ENCODE measurements at places on chromosomes 16 and 17.

DNA sequence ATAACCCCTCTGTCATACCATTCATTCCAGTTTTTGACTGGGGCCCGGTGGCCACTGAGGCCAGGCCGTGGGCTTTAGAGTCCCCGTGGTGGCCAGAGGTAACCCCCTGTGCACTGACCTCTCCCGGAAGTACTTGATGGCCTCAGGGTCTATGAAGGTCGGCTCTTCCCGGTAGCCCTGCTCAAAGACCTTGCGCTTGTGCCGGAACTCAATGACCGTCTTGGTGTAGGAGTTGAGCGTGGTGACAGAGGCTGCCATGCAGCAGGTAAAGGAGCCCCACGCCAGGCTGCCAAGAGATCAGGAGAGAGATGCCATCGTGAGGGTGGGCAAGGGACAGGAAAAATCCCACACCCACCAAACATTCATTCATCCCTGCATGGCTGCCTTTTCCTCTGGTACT lies 234.8 kb downstream of the GSG1L start:
- no peak for DNase-seq

- no peak for DNase-seq
Measured at GRCh38 chr16:56910654-56911539, 21.0 kb upstream of the HERPUD1 start.

GRCh38 chr17:57109393-57110151 lies 24.5 kb downstream of the AKAP1 start:
- no peak for DNase-seq

- DNase-seq, result no peak
Measured at GRCh38 chr17:31456814-31457213, 65.3 kb downstream of the RAB11FIP4 start.

- peak; percentile 65 for DNase-seq
Measured at GRCh38 chr17:42288803-42289610, 709 bp downstream of the STAT5A start.

DNA sequence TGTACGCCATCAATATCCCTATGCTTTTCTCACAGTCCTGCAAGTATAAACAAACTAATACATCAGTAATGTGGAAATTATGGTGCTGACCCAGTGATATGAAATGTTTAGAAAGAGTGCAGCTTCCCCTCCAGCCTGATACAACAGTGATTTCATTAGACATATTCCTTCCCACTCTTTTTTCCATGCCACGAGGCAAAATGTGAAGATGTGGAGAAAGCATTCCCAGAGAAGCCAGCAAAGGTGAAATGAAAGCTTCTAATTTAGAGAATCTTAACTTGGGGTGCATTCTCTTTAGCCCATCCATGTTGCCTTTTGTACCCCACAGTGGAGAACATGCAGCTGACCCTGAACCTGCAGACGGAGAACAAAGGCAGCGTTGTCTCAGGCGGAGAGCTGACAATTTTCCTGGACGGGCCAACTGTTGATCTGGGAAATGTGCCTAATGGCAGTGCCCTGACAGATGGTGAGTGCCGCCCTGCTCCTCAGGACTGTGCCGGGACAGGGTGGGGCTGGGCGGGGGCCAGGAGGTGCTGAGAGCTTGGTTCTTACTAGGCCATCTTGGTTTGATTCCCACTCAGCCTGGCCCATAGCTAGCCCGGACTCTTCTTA lies 77.8 kb downstream of the WWP2 start:
- no peak for DNase-seq

DNA sequence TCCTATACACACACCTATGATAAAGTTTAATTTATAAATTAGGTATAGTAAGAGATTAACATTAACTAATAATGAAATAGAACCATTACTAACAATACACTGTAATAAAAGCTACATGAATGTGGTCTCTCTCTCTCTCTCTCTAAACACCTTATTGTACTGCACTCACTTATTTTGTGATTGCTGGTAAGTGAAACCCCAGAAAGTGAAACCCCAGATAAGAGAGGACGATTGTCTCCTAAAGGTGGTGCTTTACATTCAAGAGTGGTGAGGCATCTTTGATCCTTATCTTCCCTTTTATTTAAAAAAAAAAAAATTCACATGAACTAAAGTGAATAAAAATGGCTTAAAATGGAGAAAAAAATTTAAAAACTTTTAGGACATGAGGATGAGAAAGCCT lies 80.1 kb upstream of the TRAP1 start:
- no peak for DNase-seq

- peak; percentile 63 for DNase-seq
Measured at GRCh38 chr16:90019543-90020259, 445 bp upstream of the DBNDD1 start.

GRCh38 chr17:28773736-28774135 lies 29.9 kb downstream of the TRAF4 start:
- no peak for DNase-seq

DNA sequence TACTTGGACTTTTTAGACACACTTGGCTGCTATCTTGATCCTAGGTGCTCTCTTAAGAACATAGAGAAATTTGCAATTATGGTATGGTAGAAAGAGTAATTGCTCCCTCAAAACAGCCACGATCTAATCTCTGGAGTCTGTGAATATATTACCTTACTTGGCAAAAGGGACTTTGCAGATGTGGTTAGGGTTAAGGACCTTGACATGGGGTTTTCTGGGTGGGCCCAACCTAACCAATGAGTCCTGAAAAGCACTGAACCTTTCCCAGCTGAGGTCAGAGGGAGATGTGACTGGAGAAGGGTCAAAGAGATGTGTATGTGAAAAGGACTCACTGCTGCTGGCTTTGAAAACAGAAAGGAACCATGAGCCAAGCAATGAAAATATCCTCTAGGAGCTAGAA lies 26.7 kb upstream of the MED13 start:
- no peak for DNase-seq

DNA sequence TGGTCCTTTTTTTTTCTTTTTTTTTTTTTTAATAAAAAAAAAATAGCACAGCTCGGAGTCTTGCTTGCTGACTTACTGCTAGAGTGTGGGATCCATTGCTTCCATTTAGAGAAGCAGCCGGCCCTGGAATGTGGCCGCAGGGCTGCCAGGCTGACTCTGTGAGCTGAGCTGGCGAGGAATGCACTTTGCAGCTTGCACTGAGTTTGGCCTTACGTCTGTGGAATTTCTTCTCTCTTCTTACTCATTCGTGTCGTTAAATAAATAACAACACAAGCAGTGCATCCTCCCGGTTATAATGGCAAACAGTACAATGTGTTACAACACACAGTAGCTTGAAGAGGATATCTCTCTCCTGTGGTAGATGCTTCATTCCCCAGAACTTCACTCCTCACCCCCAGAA lies 69.2 kb downstream of the PRKCB start:
- no peak for DNase-seq

DNA sequence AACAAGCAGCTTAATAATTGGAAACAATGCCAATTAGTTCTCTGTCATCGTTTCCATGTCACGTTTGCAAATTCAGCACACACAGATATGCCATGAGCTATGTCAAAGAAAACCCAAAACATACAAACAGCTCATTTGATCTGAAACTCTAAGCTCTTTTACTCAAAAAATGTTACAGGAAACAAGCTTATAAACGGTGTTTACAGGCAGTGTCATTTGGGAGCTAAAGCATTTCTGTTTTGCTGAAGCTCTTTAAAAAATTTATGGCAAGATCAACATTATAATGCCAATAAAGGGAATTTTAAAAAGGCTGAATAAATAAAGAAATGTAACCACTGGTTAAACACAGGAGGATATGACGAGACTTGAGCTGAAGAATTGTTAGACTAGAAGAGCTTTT lies 94.0 kb upstream of the HS3ST2 start:
- DNase-seq, result no peak

DNA sequence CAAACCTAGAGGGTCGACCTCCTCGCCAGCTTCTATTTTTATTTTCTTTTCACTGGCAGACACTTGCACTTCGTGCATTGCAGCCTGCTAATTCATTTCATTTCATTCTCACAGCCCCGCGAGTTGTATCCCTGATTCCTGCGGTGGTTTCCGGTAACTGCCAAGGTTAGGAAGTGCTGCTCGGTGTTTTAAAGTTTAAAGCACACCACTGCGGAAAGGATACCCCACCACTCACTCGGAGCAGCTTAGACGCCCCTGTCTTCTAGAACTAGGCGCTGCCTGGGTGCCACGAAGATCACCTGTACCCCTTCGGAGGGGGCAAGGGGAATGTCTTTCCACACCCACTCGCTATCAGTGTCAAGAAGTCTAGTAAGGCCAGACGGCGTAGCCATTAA lies 509 bp downstream of the CNEP1R1 start:
- peak; percentile 53 for DNase-seq

- DNase-seq, result peak; percentile 94
Measured at GRCh38 chr17:20009302-20010098, at the start of gene SPECC1. Gene SPECC1, plus strand, starts transcription at chr17:20009359. Its CDS starts 87,293 bp downstream, at chr17:20096652.

DNA sequence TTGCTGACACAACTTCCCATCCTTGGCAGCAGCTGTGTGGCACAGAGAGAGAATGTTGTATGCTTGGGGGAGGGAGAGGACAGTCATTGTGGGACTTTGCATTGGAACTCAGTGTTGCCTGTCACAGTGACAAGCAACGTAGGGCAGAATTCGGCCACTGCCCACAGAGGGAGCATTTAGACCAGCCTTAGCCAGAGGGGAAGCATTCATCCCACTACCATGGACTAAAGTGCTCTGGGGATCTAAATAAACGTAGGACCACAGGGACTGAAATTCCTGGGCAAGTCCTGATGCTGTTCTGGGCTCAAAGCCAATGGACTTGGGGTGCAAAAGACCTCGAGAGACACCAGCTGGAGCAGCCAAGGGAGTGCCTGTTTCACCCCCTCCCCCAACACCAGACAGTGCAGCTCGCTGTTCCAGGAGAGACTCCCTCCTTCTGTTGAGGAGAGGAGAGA lies 44.9 kb downstream of the ABCA8 start:
- DNase-seq, result no peak

DNA sequence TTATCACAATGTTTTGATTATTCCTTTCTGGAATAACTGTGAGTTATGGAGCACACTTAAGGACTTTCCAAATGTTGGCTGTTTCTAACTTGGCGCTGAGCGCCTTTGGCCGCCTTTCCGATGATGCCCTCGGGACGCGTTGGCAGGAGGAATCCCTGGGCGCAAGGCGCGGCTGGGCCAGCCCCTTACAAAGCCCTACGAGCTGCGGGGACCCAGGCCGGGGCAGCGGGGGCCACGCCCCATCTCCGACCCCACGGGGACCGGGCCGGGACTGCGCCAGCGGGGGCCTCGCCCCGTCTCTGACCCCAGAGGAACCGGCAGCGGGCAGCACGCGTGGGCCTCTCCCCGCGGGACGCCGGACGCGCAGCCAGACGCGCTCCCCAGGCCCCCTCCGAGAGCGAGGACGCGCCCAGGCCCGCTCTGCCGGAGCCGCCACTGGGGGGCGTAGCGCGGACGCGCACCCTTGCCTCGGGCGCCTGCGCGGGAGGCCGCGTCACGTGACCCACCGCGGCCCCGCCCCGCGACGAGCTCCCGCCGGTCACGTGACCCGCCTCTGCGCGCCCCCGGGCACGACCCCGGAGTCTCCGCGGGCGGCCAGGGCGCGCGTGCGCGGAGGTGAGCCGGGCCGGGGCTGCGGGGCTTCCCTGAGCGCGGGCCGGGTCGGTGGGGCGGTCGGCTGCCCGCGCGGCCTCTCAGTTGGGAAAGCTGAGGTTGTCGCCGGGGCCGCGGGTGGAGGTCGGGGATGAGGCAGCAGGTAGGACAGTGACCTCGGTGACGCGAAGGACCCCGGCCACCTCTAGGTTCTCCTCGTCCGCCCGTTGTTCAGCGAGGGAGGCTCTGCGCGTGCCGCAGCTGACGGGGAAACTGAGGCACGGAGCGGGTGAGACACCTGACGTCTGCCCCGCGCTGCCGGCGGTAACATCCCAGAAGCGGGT lies at the start of gene GAA:
Gene GAA (plus strand): TSS at position 571 of the 935 bp plus-strand sequence. CDS start 3,006 bp downstream, outside the sequence.
- peak; percentile 94 for DNase-seq

DNA sequence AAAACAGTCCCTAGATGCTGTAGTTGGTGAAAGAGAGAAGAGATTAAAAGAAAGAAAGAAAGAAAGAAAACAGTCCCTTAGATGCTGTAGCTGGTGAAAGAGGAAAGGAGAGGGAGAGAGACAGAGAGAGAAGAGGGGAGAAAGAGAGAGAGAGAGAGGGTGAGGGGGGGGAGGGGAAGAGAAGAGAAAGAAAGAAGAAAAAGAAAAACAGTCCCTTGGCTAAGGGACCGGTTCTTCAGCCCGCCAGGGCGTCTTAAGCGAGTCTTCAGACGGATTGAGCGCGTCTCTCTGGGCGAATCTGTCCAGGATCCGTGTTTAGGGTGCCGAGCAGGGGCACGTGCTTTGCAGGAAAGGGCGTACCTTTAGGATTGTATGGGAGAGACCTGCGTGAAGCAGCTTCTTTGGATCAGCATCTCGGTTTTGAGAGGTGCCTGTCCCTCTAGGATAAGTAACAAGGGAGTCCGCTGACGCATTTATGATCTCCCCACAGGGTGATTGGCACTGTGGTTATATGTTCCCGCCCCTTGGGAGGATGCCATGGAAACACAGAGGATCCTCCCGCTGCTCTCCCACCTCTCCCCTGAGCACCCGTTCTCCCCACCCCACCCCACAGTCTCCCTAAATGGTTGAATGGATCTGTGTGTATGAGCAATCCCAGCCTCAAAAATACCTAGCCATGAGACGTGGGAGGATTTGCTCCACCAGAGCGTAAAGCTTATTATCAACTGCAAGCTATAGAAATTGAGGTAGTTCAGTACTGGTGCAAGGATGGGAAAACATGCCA lies 16.7 kb downstream of the GNGT2 start:
- DNase-seq, result peak; percentile 40

GRCh38 chr16:54284319-54284930 lies 2.2 kb downstream of the IRX3 start:
- DNase-seq, result no peak

- no peak for DNase-seq
Measured at GRCh38 chr16:73319737-73320136, 271.8 kb upstream of the ZFHX3 start.

GRCh38 chr17:14557480-14557879 lies 256.6 kb downstream of the HS3ST3B1 start:
- no peak for DNase-seq

GRCh38 chr16:51161440-51162195 lies 10.5 kb upstream of the SALL1 start:
- DNase-seq, result no peak

All from activated T-cell treated with anti-CD3 and anti-CD28 coated beads, Interleukin-2, amount 50 U/mL, for 1 hour (primary cell).